ENCODE measurements at places on chromosomes 4 and X.

- DNase-seq = no peak
Observed at GRCh38 chr4:36317721-36318120, 36.3 kb downstream of the DTHD1 start.

DNA sequence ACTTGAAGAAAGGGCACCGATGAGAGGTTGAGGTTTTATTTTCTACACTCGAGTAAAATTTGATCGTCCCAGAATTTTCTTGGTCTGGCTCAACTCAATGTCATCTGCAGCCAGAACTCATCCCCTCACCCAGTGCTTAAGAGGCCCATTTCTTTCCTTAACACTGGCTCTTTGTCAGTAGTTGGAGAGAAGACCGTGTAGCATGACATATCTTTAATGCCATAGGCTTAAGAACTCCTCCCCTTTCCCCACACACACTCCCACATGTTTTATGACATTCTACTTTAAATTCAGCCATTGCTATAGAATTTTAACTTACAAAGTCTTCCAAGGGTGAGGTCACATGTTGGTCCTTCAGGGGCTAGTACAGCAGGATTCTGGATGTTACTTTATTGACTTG, 44.2 kb upstream of the ZNF827 start:
- DNase-seq = no peak

- DNase-seq = no peak
Observed at GRCh38 chr4:6892190-6892908, 17.3 kb upstream of the TBC1D14 start.

DNA sequence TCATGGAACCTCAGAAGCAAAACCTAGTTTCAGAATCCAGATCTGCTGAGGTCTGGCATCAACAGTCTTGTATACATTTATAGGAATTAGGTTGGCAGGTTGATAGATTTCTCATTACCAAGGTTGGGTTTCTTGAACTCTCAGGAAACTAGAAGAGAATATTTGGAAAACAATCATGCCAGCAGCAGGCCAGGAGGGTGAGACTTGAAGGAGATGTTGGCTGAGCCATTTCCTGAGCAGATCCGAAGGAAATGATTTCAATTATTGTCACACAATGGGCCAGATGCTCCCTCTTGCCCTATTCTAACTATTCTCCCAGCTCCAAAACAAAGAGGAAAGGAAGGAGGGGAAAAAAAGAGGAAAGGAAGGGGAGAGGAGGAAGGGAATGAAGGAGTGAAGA, 45.2 kb downstream of the SHROOM4 start:
- no peak for DNase-seq

GRCh38 chr4:141587897-141588296, 48.5 kb upstream of the IL15 start:
- no peak for DNase-seq

GRCh38 chr4:93960450-93960849, 131.9 kb downstream of the ATOH1 start:
- DNase-seq = no peak

GRCh38 chr4:102683881-102684609, 76.7 kb downstream of the MANBA start:
- no peak for DNase-seq

GRCh38 chrX:118221270-118221669, 104.7 kb upstream of the KLHL13 start:
- DNase-seq = no peak

GRCh38 chr4:185124006-185124405, 19.1 kb upstream of the SLC25A4 start:
- DNase-seq = no peak

DNA sequence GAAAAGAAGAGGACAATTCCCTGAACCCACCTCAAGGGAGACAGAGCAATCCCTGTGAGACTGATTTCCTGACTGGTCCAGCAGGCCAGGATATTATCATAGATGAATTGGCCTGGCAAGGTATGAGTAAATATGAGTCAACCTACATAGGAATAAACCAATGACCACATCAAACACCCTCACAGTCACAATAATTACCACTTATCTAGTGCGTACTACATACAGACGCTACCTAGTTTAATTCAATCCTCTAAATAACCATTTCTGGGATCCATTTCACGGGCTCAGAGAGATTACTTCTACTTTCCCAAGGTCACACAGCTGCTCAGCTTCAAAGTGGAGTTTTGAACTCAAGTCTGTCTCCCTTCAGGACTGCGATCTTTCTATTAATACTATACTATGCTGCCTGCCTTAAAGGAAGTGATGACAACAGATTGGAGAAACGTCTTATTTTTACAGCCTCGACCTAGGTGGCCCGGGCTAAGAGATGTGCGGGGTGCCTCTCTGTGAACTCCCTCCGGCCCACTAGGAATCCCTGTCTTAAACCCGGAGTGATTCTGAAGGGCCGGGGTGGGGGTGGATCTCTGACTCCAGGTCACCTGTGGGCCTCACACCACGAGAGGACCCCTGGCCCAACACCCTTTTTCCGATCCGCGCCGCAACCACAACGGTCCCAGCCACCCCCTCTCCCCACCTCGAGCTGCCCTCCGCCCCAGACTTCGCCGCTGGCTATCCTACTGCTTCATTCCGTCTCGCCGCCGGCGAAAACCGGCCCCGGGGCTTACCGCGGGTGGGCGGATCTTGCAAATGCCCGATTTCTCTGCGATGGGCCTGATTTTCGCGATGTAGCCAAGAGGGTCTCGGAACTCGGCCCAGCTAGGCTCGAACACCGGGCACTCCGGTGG, 800 bp downstream of the KDM5C start:
- no peak for DNase-seq

DNA sequence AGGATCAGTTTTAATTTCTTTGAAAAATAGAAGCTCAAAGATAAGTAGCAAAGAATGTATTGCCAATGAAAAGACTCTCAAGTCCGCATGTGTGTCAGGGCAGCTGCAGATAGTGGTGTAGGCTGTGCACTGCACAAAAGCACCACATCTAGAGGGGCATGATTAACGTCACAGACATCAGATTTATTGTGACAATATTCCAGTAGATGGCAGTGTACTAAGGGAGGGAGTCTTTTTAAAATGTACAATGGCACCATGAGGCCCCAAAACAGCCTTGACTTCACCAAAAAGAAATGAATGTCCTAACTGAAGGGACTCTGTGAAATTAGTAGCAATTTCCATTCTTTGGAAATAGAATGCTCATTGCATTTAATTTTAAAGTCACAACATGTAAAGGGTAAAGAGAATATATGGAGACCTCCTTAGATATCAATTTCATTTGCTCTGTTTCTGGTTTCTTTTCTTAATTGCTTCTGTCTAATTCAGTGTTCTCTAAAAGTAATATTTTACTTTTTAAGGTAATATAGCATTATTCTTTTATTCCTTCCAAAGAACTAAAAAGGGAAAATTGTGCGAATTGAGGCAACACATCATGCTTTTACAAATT, 98.4 kb downstream of the ZNF827 start:
- DNase-seq = no peak

DNA sequence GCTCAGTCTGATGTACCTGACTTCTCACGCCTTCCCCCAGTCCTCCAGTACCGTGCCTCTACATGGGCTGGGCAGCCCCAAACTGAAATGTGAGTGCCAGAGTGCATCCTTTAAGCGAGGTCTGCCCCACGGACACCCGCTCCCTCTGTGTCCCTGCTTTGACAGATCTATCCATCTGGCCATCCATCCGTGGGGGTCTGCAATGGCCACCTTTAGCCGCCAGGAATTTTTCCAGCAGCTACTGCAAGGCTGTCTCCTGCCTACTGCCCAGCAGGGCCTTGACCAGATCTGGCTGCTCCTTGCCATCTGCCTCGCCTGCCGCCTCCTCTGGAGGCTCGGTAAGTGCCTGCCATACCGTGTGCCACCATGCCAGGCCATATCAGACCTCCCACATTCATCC, 827 bp downstream of the PORCN start:
- no peak for DNase-seq

DNA sequence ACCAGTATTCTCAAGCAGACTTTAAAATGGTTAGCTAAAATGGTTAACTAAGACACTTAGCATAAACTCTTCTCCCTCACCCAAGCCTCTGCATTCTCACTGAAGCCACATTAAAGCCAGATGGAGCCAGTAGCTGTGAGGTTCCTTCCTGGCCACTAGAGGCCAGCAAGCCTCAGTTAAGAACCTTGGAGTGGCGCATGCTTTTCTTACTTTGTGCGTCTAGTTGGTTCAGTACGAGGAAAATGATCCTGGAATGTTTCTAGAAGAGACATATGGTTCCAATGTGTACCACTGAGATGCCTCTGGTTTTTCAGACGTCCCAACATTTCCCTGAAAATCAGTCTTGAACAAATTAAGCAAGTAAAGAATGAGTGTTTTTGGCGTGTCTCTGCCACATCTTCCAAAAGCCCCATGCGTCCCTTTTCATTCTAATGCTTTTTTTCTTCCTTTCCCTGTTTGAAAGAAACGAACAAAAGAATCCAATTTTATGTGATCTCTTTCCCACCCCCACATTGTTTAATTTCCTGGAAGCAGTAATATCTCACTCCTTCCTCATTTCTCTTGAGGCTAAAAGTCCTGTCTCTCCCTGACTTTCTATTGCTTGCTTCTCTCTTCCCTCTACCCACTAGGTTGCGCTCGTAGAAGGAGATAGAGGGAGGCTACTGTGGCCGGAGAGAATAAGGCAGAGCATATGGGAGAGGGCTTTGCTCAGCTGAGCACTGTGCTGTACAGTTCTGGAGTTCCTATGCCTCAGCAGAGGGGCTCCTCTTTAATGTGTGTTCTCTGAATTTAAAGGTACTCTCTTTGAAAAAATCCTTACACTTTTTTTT, 82.9 kb upstream of the TAB3 start:
- DNase-seq = no peak

DNA sequence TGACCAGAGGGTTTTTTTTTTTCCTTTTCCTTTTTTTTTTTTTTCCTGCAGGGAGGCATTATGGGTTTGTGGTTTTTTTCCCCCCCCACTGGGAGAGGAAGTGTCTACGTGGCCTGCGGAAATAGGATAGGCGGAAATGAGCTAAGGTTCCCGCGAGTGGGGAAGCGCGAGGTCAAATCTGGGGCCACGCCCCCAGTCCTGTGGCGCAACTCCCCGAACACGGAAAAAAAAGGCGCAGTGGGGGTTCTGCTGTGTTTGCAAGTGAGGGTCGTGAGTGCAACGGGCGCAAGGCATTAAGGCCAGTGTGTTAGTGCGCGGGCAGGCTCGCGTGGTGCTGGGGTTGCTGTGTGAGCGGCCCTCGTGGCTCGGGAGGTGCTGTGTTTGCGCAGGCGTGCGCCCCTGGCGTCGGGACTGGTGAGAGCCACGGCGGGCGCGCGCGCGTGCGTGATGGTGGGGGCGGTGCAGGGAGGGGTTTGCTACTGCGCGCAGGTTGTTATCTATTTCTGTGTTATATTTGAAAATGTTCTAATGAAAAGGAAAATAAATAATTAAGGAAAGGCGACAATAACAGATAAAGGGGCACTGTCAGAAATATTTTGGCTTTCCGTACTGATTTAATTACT, 685 bp upstream of the MORF4L2 start:
- DNase-seq = peak; percentile 72

GRCh38 chr4:101103381-101104142, 243.8 kb downstream of the PPP3CA start:
- DNase-seq = no peak

GRCh38 chr4:98521486-98521885, 136.9 kb downstream of the TSPAN5 start:
- no peak for DNase-seq

DNA sequence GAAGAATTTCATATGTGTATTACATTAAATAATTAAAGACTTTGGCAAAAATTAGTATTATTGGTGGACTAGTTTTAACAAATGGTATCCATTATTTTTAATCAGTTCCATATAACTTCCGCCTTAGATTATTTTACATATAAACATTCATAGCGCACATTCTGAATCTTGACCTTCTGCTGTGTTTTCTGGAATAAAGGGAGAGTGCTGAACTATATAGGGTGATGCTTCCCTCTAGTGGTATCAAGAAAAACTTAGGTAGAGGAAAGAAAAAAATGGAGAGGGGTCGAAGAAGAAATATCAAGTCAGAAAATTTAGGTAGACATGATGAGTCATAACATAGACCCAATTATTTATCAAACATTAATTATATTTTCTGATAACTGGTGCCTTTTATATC, 155.6 kb upstream of the PACRGL start:
- DNase-seq = no peak

DNA sequence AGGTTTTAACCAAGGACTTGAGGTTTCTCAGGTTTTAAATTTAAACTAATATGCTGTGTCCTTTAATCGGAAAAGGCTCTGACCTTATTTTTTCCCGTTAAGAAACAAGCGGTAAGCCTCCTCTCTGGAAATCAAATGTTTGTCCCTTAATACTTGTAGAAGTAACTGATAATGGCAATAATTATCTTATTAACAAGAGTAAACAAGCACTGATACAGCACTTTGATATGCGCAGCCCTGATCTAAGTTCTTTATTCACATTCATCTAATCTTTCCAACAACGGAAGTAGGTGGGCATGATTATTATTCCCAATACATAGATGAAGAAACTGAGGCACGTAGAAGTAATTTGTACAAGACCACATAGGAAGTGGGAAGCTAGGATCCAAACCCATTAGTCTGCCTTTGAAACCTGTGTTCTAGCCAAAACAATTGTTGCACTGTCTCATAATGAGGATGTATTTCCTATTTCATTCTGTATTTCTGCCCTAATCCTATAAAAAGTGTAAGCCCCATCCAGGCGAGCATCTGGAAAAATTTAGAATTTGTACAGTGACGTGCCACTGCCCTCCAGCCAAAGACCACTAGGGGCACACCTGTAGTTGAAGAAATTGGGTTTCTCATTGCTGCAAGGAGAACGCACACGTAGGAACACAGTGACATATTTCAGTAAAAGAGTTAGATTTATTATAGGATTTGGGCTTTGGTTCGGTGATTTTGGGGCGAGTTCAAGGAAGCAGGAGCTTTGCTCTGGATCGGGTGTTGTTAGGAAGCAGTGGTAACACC, 606 bp downstream of the CXorf58 start:
- DNase-seq = no peak

DNA sequence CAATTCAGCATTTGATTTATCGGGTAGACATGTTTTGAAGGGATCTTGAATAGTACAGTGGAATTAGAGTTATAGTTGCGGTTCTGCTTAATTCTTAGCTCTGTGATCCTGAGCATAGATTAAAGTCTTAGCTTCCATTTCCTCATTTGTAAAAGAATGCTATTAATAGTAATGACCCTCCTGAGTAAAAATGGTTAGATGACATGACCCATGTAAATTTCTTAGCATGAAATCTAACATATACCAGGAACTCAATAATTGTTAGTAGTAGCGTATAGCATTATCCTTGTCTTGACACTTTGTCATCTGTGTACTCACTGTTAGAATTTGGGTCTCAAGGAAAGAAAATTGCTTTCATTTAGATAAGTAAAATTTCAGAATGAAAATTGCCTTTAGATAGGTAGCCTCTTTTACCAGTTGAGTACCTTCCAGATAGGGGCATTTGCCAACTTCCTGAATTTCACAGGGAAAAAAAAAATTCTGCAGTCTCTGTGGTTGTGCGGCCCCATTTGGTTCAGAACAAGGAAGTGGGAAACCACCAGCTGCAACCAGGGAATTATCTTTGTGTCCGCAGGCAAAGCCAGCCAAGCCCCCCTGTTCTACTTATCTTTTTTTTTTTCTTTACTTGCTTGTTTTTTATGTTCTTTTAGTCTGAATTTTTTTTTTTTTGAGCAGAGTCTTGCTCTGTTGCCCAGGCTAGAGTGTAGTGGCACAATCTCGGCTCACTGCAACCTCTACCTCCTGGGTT, 86.9 kb downstream of the TMEM164 start:
- DNase-seq = no peak

GRCh38 chr4:98544818-98545414, 113.5 kb downstream of the TSPAN5 start:
- no peak for DNase-seq

Measured in stimulated activated CD8-positive, alpha-beta memory T cell treated with anti-CD3 and anti-CD28 coated beads, Interleukin-7, amount 100 ng/mL, for 24 hours (primary cell).